ENCODE measurements at places on chromosomes 3 and 15.
A peak's percentile ranks its signal among the peaks of the same experiment; 100 is the strongest.

DNA sequence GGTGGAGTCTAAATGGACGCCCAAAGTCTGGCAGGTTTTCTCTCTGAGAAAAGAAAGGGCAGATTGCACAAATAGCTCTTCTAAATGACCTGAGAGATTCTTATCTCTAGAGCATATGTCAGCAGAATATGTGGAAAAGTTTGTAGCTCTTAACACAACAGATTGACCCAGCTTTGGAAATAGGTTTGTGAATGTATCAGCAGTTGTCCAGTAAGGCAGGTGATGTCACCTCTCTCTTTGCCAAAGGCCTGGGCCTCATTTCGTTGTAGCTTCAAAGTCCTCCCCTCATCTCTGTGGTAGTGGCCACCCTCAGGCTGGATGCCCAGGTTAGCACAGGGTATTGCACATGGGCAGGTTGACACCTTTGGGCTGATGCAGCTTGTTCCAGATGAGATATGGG lies 36.0 kb downstream of the PDIA5 start:
- DNase-seq, result no peak

GRCh38 chr15:51089699-51090453 lies 4.8 kb downstream of the TNFAIP8L3 start:
- no peak for DNase-seq

GRCh38 chr15:88841236-88841635 lies 38.0 kb downstream of the ACAN start:
- DNase-seq, result no peak

- no peak for DNase-seq
Observed at GRCh38 chr3:129034642-129035041, 25.9 kb upstream of the GP9 start.

- DNase-seq, result no peak
Observed at GRCh38 chr15:41336549-41336948, 3.9 kb downstream of the NUSAP1 start.

GRCh38 chr3:37492977-37493471 lies 318.6 kb upstream of the LRRFIP2 start:
- DNase-seq, result no peak

DNA sequence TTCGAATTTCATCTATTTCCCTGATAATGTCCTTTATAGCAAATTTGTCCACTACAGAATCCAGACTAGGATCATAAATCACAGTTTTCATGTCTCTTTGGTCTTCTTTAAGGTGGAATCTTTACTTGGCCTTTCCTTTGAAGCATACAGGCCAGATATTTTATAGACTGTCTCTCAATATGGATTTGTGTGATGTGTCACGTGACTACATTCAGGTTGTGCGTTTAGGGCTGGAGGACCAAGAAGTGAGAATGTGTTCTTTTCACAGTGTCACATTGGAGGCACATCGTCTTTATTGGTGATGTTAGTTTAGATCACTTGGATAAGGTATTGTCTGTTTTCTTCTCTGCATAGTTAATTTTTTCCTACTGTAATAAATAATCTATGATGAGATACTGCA lies 232.9 kb downstream of the MEIS2 start:
- DNase-seq, result no peak

- DNase-seq, result no peak
Observed at GRCh38 chr3:54801977-54802376, 125.9 kb downstream of the LRTM1 start.

GRCh38 chr15:45548753-45549520 lies 26.4 kb upstream of the SLC30A4 start:
- DNase-seq, result no peak

GRCh38 chr15:56965231-56966013 lies 47.0 kb downstream of the TCF12 start:
- no peak for DNase-seq

DNA sequence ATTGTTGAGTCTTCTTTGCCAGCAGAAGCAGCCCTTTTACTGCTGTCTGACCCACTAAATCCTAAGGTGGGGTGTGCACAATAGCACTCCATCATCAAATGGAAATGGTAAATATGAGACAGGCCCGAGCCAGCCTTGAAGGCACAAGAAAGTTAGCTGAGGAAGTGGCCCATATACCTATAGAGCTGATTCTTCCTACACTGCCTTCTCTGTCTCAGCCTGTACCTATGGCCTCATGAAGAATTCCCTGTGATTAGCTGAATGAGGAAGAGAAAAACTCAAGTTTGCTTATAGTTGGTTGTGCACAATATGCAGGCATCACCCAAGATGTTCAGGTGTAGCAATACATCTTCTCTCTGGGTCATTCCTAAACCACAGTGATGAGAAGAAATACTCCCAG lies 31.7 kb upstream of the XCR1 start:
- DNase-seq, result no peak

- no peak for DNase-seq
Observed at GRCh38 chr3:123385981-123386380, 62.9 kb downstream of the ADCY5 start.

GRCh38 chr15:64344651-64345294 lies 11.2 kb downstream of the CSNK1G1 start:
- no peak for DNase-seq

GRCh38 chr3:60594025-60594424 lies 657.2 kb downstream of the FHIT start:
- no peak for DNase-seq

- peak; percentile 79 for DNase-seq
Observed at GRCh38 chr3:194300382-194300758, 50.8 kb downstream of the CPN2 start.

DNA sequence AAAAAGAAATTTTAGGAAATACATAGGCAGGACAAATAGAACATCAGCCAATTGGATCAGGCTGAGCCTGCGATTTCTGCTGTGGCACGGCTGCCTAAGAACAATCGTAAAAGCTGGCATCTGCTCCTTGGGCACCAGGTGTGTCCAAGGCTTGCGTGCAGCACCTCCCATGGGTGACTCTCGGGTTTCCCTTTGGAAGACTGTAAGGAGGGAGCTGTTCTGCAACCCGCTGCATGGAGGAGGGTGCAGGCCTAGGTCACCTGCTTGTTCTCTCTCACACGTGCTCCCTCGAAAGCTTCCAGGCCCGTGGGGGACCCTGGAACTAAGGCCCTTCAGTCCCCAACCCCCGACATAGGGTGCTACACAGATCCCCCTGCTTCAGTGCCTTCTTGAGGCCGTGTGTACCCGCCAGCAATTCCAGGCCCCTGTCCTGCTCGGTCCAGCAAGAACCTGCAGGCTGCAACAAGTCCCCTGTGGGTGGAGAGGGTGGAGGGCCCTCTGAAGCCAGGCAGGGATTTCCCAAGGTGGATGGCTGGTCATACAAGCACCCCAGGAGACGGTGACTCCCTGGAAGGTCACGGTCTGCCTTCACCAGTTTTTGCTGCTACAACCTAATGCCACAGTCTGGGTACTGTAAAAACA lies 3.4 kb downstream of the GP9 start:
- no peak for DNase-seq

GRCh38 chr15:81492969-81493645 lies 119.1 kb upstream of the TMC3 start:
- DNase-seq, result no peak

- DNase-seq, result no peak
Observed at GRCh38 chr3:63910001-63910400, 2.2 kb downstream of the SCAANT1 start.

DNA sequence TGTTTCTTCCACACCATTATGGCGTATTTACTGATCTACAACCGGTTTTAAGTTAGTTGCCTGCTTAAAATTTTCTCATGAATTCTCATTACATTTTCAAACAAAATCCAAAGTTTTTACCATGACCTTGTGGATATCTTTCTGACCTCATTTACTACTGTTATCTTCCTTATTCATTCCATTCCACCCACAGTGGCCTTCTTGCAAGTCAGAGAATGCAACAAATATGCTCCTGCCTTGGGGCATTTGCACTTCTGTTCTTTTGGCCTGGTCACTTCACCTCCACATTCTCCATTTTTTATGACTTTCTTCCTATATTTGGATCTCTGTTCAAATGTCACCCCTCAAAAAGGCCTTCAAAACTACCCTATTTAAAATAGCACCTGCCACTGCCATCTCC lies 8.8 kb upstream of the SLC15A2 start:
- no peak for DNase-seq

GRCh38 chr3:7854266-7854665 lies 647.4 kb upstream of the LMCD1 start:
- DNase-seq, result no peak

DNA sequence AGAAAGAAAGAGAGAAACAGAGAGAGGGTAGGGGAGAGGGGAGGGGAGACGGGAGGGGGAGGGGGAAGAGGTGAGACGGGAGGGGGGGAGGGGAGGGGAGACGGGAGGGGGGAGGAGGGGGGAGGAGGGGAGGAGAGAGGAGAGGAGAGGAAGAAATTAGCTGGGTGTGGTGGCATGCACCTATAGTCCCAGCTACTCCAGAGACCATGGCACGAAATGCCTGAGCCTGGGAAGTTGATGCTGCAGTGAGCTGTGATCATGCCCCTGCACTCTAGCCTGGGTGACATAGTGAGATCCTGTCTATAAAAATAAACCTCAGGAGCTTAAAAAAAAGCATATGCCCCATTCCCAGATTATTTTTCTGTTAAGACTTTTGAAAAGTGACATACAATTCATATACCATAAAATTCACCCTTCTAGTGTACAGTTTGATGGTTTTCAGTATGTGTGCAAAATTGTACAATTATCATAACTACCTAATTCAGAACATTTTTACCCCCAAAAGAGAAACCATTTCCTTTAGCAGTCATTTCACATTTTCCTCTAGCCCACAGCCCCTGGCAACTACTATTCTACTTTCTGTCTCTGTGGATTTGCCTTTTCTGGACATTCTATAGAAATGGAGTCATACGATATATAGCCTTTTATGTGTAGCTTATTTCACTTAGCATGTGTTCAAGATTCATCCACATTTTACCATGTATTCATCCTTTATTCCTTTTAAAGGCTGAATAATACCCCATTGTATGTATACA lies 699.6 kb downstream of the FHIT start:
- no peak for DNase-seq
